Stimulated activated CD4-positive, alpha-beta T cell treated with anti-CD3 and anti-CD28 coated beads, Interleukin-15, amount 100 ng/mL, for 1 hour (primary cell): ENCODE measurements at places on chromosomes 7 and 10.

DNA sequence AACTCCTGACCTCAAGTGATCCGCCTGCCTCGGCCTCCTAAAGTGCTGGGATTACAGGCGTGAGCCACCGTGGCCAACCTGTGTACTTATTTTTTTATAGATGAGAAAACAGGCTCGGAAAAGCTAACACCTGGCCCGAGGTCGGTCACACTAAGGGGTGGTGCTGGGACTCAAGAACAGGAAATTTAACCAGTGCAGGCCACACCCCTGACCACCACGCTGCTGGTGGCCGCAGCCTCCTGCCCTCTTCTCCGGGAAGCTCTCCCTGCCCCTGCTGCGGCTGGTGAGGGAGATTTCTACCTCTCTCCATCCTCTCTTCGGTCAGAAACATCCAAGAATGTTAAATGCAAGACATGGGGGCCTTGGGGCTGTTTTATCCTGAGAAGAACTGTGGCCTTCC, 63.2 kb downstream of the TNRC18 start:
- DNase-seq: no peak

DNA sequence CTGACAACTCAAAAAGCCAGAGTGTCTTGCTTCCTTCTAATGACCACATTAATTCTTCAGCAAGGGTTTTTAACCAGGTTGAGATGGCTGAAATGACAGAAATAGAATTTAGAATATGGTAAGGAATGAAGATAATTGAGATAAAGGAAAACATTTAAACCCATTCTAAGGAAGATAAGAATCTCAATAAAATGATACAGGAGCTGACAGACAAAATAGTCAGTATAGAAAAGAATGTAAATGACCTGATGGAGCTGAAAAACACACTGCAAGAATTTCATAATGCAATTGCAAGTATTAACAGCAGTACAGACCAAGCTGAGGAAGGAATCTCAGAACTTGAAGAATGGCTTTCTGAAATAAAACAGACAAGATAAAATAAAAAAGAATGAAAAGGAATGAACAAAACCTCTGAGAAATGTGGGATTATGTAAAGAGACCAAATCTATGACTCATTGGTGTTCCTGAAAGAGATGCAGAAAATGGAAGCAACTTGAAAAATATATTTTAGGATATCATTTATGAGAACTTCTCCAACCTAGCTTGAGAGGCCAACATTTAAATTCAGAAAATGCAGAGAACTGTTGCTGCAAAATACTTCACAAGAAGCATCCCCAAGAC, 87.1 kb downstream of the SAMD9 start:
- DNase-seq: no peak

- no peak for DNase-seq
Observed at GRCh38 chr10:78748235-78748533, 320.6 kb upstream of the ZMIZ1 start.

- no peak for DNase-seq
Observed at GRCh38 chr10:128694851-128695725, 568.9 kb upstream of the MKI67 start.

- DNase-seq: no peak
Observed at GRCh38 chr7:43143918-43144589, 31.6 kb downstream of the HECW1 start.

GRCh38 chr10:127964621-127965020, 57.7 kb downstream of the PTPRE start:
- no peak for DNase-seq

DNA sequence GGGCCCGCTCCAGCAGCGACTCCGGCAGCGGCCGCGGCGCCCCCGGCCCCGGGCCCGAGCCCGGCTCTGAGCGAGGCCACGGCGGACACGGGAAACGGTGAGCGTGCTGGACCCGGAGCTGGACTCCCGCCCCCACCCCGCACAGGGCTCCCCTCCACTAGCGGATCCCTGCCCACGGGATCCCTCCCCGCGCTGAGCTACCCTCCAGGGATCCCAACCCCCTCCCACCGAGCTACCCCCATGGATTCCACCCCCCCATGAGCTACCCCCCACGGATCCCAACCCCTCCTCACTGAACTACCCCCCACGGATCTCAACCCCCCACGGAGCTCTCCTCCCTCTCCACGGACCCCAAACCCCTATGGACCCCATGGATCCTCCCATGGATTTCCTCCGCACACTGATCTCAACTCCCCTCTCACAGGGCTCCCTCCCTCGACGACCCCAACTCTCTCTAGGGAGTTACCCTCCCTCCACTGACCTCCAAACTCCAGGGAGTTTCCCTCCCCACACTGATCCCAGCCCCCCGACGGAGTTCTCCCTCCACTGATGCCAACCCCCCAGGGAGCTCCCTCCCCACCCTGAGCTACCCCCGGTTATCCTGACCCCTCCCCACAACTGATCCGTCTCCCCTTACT, 20.6 kb upstream of the HSPB1 start:
- no peak for DNase-seq
